Muscle of leg (tissue), 16 donors: ENCODE measurements at places on chromosomes 12 and 14. TPM values are rescaled to one million over a fixed set of nuclear protein-coding genes. Genes with fewer than 3 reads are reported as not detected.

Gene RIPK3
- total RNA-seq: 2.0 TPM

DNA sequence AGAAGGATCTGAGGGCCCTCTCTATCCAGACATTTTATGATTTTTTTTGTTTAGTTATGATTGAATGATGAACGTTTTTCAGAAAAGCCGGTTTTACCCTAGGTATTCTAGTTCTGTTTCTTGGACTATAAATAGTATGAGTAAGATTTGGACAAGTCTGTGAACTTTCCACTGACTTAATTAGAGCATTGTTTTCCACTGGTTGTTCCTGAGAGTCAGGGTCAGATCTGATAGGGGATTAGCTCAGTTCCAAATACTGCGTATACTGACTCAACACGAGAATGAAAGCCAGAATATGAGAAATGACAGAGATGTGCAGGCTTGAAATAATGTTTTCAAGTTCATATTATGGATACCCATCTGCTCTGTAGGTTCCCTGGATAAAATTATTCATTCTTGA is 361.6 kb downstream of the AEBP2 start:
- no peaks in the 10 kb centered on the region for H3K36me3 ChIP-seq
- no peaks in the 10 kb centered on the region for H3K4me1 ChIP-seq
- no peak overlapping the region for H3K4me3 ChIP-seq
- DNase-seq: peak; percentile 39
- H3K27ac ChIP-seq: no peak overlapping the region

Gene DPPA3
- total RNA-seq: not detected

GRCh38 chr14:74599321-74599761 is 12.7 kb downstream of the LTBP2 start:
- peak; percentile 82 for DNase-seq
- no peaks in the 10 kb centered on the region for H3K36me3 ChIP-seq
- H3K4me3 ChIP-seq: no peak overlapping the region
- peak overlapping the region; percentile 88 for H3K27ac ChIP-seq

- H3K27me3 ChIP-seq: no peaks in the 10 kb centered on the region
- peaks cover 2% of the 10 kb centered on the region for H3K4me1 ChIP-seq
- H3K36me3 ChIP-seq: peaks cover 30% of the 10 kb centered on the region
Measured at GRCh38 chr14:99395909-99396530, 84.6 kb downstream of the SETD3 start.

GRCh38 chr12:33052141-33053051 is 155.8 kb upstream of the PKP2 start:
- no peaks in the 10 kb centered on the region for H3K36me3 ChIP-seq
- no peaks in the 10 kb centered on the region for H3K4me1 ChIP-seq
- no peak for DNase-seq
- no peak overlapping the region for H3K27ac ChIP-seq

Gene GPRC5A
- total RNA-seq: 1.1 TPM

DNA sequence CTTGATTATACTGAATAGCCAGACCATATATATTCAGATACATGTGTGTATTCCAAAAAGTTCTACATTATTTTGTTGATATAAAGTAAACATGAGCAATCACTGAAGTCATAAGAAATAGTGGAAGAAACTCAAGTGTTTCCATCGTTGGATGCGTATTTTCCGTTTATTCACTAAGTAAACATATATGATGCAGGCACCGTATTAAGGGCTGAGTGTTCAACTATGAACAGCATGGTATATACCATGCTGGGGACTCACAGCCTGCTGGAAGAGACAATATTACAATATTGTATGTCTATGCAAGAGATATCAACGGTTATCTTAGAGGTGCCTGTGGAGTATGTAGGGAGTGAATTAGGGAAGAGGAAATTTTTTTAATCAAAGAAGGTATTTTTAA is 1.2 kb downstream of the PYROXD1 start:
- H3K36me3 ChIP-seq: peaks cover 3% of the 10 kb centered on the region
- no peaks in the 10 kb centered on the region for H3K4me1 ChIP-seq
- peak; percentile 9 for DNase-seq
- no peak overlapping the region for H3K27ac ChIP-seq
- H3K27me3 ChIP-seq: peaks cover 2% of the 10 kb centered on the region

DNA sequence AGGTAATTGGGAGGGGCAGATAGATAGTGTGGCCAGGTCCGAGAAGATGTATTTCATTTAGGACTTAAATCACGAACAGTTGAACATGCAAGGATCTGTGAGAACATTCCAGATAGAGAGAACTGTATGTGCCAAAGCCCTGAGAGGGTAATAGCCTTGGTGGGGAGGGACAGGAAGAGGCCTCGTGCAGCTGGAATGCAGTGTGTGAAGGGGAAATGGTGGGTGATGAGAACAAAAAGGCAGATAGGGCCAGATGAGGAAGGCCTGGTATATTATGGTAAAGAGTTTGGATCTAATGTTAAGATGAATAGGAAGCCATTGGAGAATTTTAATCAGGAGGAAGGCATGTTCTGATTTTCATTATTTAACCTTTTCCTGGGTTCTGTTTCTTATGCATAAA is 136.3 kb downstream of the TPH2 start:
- no peak for DNase-seq
- H3K27ac ChIP-seq: no peak overlapping the region
- H3K27me3 ChIP-seq: no peaks in the 10 kb centered on the region
- H3K4me3 ChIP-seq: no peak overlapping the region

DNA sequence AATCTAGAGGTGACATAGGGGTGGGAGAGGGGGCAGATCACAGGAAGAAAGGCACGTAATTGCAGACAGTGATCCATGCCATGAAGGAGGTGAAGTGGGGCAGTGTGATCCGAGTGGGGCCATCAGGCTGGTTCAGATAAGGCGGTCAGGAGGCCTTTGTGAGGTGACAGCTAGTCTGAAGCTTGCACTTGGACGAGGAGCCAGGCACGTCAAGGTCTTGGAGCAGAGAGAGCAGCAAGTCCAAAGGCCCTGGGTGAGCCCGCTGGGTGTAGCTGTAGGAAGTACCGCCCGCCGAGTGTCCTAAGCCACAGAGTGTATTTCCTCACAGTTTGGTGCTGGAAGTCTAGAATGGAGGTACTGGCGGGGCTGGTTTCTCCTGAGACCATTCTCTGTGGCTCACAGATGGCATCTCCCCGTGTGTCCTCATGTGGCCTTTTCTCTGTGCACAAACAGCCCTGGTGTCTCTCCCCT is 23.6 kb downstream of the RHOF start:
- H3K4me1 ChIP-seq: peaks cover 69% of the 10 kb centered on the region
- DNase-seq: peak; percentile 10

DNA sequence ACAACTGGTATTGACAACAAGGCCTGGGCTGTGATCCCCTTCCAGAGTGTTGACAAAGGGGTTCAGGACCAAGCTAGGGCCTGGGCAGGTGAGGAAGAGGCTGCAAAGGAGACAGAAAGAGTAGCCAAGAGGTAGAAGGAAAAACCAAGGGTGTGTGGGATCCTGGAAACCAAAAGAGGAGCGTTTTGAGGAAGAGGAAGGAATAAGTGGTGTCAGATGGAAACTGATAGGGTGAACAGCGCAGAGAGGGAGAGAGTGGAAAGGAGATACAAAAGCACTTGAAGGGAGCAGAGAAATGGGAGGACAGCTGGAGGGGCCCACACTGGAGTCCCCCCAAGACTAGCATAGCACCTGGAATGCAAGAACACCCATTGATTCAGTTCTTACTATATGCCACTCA is 8.3 kb upstream of the HVCN1 start:
- H3K36me3 ChIP-seq: no peaks in the 10 kb centered on the region
- DNase-seq: no peak
- H3K27ac ChIP-seq: no peak overlapping the region
- H3K4me1 ChIP-seq: peaks cover 7% of the 10 kb centered on the region

Gene KRAS
- total RNA-seq: 10.1 TPM

Gene PZP
- total RNA-seq: 0.40 TPM

DNA sequence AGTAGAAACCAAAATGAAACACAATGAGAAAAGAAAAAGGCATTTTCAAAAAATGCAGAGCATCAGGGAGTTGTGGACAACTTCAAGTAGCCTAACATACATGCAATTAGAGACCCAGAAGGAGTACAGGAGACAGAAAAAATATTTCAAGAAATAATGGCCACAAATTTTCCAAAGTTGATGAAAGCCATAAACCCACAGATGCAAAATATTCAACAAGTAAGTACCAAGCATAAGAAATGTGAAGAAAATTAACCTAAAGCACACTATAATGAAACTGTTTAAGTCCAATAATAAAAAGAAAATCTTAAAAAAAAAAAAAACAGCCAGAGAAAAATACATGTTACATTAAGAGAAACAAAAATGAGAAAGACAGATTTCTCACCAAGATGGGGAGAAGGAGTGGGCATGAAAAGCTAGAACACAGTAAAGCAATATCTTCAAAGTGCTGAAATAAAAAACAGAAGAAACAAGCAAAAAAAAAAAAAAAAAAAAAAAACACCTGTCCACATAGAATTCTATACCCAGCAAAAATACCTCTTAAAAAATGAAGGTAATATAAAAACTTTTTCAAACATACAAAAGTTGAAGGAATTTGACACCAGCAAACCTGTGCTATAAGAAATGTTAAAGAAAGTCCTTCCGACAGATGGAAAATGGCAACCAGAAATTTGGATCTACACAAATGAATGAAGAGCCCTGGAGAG is 77.1 kb downstream of the PRKAB1 start:
- H3K27ac ChIP-seq: no peak overlapping the region
- no peaks in the 10 kb centered on the region for H3K27me3 ChIP-seq
- no peaks in the 10 kb centered on the region for H3K4me1 ChIP-seq

GRCh38 chr14:44428231-44428945 is 78.7 kb downstream of the FSCB start:
- H3K36me3 ChIP-seq: no peaks in the 10 kb centered on the region
- no peak overlapping the region for H3K27ac ChIP-seq
- H3K4me3 ChIP-seq: no peak overlapping the region
- DNase-seq: no peak

Gene POU6F1
- total RNA-seq: 4.6 TPM

Gene SLC17A8
- total RNA-seq: 0.35 TPM

Gene CFAP251
- 1.7 TPM for total RNA-seq

Gene SMIM41
- 0.13 TPM for total RNA-seq

DNA sequence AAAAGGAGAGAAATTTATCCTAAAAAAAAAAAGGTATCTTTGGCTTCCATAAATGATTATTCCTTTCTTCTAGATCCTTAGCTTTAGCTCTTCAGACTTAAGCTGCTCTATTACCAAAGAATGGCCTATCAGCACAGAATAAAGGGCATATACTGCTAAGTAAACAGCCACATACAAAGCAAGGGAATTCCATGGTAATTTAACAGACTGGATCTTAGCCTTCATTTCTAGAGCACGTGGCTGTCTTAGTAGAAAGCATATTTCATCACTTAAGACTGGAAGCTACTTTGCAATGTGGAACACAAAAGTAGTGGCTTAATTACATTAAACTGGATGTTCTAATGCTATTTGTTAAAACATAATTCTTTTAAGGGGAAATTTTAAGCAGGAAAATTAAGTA is 23.1 kb downstream of the TMED10 start:
- no peaks in the 10 kb centered on the region for H3K27me3 ChIP-seq
- no peaks in the 10 kb centered on the region for H3K4me1 ChIP-seq
- H3K36me3 ChIP-seq: peaks cover 11% of the 10 kb centered on the region
- DNase-seq: no peak
- H3K4me3 ChIP-seq: no peak overlapping the region

GRCh38 chr12:12265571-12266388 is 1.1 kb downstream of the LRP6 start:
- H3K4me1 ChIP-seq: peaks cover 8% of the 10 kb centered on the region
- H3K36me3 ChIP-seq: no peaks in the 10 kb centered on the region

Gene BCL11B
- 1.2 TPM for total RNA-seq

Gene SLC4A8
- total RNA-seq: 0.80 TPM

DNA sequence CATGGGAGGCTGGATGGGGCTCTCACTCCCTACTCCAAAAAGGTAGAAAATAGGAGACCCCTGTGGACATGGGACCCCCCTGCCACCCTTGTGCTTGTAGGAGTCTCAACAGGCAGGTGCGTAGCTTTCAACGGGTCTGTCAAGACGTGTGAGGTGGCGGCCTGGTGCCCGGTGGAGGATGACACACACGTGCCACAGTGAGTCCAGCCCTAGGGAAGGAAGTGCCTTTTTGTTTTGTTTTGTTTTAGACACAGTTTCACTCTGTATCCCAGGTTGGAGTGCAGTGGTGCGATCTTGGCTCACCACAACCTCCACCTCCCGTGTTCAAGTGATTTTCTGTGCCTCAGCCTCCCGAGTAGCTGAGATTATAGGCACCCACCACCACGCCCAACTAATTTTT is 12.9 kb downstream of the P2RX4 start:
- no peak overlapping the region for H3K27ac ChIP-seq
- H3K4me1 ChIP-seq: no peaks in the 10 kb centered on the region
- H3K36me3 ChIP-seq: peaks cover 20% of the 10 kb centered on the region
- no peak overlapping the region for H3K4me3 ChIP-seq

Gene ADCY6
- total RNA-seq: 25.6 TPM
